ENCODE measurements at places on chromosomes 7 and 10. TPM values are rescaled to one million over a fixed set of nuclear protein-coding genes. Genes with fewer than 3 reads are reported as not detected.

DNA sequence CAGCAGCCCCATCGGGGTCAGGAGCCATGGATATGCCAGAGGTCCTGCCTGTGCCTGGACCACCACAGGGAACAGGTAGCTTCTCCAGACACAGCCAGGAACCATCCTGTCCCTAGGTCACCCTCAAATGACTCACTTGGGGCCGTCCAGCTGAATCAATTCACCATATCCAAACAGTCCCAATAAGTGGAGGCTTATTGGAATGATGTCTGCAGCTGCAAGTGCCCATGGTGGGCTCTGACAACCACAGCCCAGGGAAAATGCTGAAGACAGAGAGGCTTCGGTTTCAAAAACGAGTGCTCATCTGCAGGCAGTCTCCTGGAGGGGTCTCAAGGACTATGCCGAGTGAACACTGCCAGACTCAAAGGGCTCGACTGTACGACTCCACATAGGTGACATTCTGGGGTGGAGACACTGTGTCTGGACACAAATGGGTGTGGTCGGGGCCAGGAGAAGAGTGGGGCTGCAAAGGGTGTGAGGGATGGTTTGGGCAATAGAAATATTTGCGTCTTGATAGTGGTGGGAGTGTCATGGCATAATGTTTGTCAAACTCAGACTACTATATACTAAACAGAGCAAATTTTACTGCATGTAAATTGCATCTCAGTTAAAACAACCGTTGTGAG, 204.8 kb downstream of the TNS3 start:
- no peak for DNase-seq

CALML3 gene
- not detected for total RNA-seq

ZNF37A gene
- total RNA-seq: 40.1 TPM

TMEM72 gene
- not detected for total RNA-seq

UPK3BL2 gene
- 15.4 TPM for total RNA-seq

ANKRD30A gene
- total RNA-seq: not detected

DNA sequence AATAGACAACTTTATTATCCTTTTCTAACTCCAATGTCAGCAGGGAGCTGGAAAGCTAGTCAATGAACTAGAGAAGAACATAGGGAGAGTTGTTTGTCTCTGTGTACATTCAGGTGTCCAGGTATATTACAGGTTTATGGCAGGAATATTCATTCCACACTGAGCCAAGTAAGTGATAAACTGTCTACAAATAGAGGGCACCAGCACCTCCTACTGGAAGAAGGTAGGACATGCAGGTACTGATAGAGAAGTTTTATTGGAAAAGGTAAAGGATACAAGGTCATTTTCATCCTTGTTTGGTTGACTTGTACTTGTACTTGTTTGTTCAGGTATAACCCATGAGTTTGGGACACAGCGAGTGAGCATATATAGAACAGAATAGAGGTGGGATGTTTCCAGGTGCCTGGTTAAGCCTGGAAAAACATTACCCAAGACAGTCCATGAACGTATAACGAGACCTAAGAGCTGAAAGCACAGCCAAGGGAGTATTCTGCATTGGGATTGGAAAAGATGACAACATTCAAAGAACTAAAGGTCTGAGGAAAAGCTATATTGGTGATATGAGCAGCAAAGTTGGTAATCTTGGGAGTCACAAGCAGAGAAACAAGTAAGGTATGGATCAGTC, 61.4 kb upstream of the PPP1R3C start:
- no peak for DNase-seq

POLR2J2 gene
- 7.8 TPM for total RNA-seq

LRRD1 gene
- total RNA-seq: 1.8 TPM

DNA sequence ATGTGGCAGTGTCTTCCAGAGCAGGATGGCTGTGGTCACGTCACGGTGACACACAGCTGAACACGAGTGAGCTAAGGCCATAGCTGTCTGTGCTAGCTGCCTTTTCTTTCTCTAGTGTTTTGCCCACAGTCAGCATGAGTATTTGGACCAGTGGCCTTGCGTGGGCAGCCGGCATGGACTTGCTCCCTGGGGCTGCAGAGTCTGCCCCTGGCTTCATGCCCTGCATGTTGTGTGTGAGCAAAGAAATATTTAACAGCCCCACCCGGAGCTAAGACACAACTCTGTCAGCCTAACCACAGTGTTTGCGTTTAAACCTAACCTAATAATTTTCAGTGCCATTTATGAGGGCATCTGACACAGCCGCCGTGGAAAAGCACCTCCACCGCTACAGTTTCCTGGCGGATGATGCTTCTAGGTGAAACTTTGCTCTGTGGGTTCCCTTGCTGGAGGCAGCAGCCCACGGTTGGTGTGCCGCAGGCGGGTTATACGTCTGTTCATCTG, 14.6 kb downstream of the CHST12 start:
- no peak for DNase-seq

- no peak for DNase-seq
Observed at GRCh38 chr10:34786464-34786863, 28.6 kb downstream of the PARD3 start.

GRCh38 chr7:98974906-98975816, 96.8 kb downstream of the TRRAP start:
- no peak for DNase-seq

GRCh38 chr10:1449572-1450205, 287.6 kb downstream of the ADARB2 start:
- DNase-seq: no peak

AQP1 gene
- total RNA-seq: 70.9 TPM

GRCh38 chr7:100544386-100544785, 5.4 kb downstream of the AGFG2 start:
- DNase-seq: no peak

DNA sequence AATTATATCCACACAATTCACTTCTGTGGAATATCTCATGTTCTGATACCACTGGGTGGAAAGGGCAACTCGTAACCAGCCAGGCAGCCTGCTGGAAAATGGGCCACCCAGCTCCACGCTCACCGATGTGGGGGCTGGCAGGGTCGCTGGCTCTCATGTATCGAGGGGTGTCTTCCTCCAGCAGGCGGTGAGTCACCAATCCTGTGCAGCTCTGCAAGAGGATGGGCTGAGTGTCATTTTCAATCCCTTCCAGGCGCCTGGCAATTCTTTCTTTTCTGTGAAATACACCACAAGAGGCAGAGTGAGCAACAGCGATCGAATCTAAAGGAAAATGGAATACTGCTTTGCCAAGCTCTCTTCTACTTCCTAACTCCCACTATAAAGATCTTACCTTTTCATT, 80.1 kb downstream of the SVIL start:
- DNase-seq: no peak

PDZD7 gene
- 0.21 TPM for total RNA-seq

DNA sequence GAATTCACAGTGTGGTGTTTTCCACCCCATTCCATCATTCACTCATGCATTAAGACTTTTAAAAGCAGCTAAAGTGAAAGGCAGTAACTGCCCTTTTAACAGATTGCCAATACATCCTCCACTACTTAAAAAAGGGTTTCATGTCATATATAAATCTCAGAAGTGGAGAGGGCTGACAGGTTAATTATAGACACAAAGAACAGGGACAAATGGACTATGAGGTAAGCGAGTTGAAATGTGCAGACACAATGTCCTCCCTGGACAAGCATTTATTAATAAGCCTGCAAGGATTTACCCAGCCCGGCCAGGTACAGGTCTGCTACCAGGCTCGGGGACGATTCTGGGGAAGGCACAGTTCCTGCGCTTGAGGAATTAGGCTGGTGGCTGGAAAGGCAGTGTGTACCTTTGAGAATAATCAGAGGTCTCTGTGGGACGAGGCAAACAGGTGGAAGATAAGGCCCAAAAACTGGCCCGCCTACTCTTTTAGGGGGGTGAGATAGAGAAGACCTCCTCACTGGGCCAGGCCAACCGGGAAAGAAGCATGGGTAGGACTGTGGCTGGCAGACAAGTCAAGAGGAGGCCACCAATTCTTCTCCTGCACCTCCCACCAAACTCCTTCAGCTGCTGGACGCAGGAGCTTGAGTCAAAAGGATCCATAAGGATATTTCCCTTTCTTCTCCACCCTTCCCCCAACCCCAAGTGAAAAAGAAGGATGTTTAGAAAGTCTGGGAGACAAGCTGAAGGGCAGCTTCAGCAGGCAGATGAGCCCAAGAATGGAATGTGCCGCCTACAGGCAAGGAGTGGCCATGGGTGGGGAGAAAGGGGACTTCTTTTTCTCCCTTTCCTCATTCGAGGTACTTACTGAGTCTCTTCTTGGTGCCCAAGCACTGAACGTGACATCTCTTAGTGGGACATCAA, 1.5 kb downstream of the PDLIM1 start:
- DNase-seq: no peak

GRCh38 chr10:100972904-100973535, 3.7 kb downstream of the SEMA4G start:
- no peak for DNase-seq

GPR158 gene
- 0.69 TPM for total RNA-seq

DNA sequence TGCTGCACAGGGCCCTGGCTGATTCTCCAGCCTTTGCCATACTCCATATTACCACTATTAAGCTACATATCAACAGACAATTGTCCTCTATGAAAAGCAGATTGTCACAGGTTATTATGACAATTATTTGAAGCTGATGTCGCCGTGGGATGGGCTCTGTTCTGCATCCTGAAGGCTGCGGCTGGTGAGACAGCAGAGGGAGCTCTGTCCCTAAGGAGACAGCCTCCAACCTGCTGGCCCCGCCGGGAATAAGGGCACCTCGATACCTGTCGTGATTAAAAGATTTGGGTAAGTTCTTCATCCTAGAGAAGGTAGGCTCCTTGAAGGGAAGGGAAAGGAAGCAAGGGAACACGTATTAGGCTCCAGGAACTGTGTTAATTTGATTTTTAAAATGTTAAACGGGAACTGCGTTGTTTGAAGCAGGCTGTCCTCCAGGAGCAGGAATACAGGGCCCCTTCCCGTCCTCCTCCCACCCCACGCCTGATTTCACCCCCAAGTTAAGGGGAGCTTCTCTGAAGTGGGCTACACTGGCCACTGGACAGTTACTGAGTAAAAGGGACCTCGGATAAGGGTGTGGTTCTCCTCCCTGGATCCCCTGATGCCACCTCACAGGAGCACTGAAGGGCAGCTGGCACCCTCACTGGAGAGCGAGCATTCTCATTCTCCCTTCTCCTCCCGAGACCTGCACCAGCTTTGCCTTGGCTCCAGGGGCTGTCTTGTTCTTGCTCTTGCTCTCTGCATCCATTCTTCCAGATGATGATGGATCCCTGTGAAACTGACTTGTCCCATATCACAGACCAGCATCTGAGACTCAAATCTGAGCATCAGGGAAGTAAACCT, 11.8 kb upstream of the TIAL1 start:
- DNase-seq: no peak

DNA sequence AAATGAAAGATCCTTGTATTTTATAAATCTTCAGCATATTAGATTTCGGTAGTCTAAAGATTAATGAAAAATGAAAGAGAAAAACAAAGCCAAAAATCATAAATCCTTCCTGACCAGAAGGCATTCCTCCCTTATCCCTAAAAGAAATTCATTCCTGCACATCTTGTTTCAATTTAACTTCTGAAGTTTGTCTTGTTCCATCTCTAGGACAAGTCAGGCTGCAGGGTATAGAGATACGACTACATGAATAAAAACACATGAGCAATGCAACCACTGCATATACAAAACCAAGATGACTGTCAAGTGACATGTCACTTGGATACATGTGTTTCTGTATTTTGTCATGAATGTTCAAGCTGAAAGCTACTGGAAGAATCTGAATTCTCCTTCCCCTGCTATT, 214.9 kb downstream of the JAZF1 start:
- DNase-seq: no peak

SLC25A13 gene
- 30.5 TPM for total RNA-seq

GRCh38 chr10:92787557-92788152, 60.7 kb upstream of the EXOC6 start:
- DNase-seq: no peak

OR2A42 gene
- 0.42 TPM for total RNA-seq

DNA sequence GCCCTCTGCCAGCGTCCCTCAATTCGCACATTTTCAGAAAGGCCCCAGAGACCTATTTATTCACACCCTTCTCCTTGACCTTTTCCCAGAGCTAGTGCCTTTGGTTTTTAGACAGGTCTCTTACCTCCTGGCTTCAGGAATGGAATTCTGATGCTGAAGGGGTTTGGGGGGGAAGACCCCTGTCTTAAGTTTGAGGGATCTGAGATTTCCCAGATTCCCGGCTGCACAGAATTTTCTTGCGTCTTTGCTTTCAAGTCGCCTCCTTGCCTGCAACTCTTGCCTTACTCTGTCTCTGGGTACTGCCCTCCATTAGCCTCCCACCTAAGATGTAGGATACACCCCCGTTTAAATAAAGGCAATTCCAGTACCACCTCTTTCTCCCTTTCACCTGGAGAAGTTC, 1.9 kb downstream of the GATA3 start:
- no peak for DNase-seq

- no peak for DNase-seq
Observed at GRCh38 chr7:128742206-128742605, 3.0 kb downstream of the CALU start.

HMX3 gene
- total RNA-seq: not detected

RBAK gene
- 24.5 TPM for total RNA-seq

DNA sequence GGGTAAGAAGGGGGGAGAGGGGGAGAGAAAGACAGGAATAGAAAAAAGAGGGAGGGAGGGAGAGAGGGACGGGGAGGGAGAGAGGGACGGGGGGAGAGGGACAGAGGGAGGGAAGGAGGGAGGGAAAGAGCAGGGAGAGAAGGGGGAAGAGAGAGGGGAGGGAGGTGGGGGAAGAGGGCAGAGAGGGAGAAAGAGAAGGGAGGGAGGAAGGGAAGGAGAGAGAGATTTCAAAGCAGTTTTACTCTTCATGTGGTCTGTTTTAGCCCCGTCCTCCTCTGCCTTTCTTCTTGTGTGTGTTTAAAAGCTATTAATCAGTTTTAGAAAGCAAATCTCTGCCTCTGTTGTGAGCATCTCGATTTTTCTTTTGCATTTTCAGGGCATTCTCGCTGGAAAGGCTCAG, 237.0 kb downstream of the WDR37 start:
- DNase-seq: no peak

- DNase-seq: no peak
Observed at GRCh38 chr7:24912874-24913514, 67.0 kb downstream of the OSBPL3 start.

FIS1 gene
- total RNA-seq: 66.7 TPM

- DNase-seq: no peak
Observed at GRCh38 chr7:45975847-45976484, 54.9 kb upstream of the IGFBP3 start.

SFXN2 gene
- total RNA-seq: 11.7 TPM

GRCh38 chr7:47080816-47081215, 501.1 kb downstream of the TNS3 start:
- no peak for DNase-seq

ITIH5 gene
- 97.6 TPM for total RNA-seq

- no peak for DNase-seq
Observed at GRCh38 chr7:15681631-15682030, 4.9 kb downstream of the MEOX2 start.

DNA sequence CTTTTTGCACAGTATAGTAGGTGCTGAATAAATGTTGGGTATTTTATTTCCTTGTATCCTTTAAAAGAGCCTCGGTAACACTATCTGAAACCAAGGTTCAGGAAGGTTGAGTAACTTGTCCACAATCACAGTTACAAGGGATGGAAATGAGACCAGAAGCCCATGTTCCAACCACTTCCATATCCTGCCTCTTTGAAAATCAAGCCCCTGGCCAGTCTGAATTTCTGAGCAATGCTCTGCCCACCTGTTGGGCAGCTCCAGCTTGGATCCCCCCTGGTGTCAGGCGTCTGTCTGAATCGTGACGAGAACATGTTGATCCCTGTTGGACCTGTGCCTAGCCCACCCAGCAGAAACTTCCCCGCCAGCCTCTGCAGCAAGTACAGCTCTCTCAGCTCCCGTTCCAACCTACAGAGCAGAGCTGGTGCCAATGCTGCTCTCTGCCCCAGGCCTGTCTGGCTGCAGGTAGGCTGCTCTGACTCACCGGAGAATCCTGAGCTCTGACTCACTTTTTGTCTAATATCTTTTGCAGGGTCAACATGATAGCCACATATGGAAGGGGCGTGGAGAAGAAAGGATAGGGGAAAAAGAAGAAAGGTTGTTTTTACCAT, 595.5 kb downstream of the INHBA start:
- DNase-seq: peak; percentile 18

All from urinary bladder (tissue), 4 donors.